H54 (cell line): ENCODE measurements at places on chromosomes 4 and X.
A peak's percentile ranks its signal among the peaks of the same experiment; 100 is the strongest.

DNA sequence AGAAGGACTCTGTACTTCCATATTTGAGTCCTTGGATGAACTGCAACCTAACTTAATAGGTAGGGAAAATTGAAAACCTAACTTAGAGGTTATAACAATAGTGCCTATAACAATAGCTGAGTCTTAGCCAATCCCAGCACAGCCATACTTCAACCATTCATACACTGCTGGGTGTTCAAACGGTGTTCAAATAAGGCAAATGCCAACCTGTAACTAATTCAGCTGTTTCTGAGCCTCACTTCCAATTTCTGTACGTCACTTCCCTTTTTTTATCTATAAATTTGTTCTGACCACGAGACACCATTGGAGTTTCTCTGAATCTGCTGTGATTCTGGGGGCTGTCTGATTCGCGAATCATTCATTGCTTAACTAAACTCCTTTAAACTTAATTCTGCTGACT, 9.6 kb upstream of the GRSF1 start:
- DNase-seq = no peak

DNA sequence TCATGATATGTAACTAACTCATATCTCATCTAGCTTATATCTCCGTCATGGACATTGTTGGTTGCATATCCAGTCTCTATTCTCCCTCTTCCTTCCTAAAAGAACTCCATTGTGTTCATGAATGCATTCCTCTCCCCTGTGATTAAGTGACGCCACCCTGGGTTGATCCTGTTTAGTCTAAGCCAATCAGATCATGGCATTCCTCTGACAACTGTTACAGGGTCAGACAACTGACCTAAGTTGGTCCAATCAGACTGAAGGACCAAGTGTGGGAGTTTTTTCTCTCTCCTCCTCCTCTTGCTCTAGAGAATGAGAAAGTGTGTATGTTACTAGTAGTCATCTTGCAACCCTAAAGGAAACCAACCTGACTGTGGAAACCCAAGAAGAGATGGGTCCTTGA, 3.6 kb downstream of the APOO start:
- no peak for DNase-seq

- no peak for DNase-seq
Observed at GRCh38 chrX:128616933-128617332, 564.7 kb upstream of the ACTRT1 start.

DNA sequence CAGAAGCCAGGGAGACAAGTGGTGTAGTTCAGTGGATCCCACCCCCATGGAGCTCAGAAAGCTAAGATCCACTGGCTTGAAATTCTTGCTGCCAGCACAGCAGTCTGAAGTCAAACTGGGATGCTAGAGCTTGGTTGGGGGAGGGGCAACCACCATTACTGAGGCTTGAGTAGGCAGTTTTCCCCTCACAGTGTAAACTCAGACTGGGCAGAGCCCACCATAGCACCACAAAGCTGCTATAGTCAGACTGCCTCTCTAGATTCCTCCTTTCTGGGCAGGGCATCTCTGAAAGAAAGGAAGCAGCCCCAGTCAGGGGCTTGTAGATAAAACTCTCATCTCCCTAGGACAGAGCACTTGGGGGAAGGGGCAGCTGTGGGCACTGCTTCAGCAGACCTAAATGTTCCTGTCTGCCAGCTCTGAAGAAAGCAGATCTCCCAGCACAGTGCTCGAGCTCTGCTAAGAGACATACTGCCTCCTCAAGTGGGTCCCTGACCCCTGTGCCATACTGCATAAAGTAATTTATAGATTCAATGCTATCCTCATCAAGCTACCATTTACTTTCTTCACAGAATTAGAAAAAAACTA, 163.2 kb downstream of the HHIP start:
- no peak for DNase-seq

GRCh38 chr4:101953949-101954348, 163.4 kb downstream of the BANK1 start:
- no peak for DNase-seq

- no peak for DNase-seq
Observed at GRCh38 chrX:131388293-131388692, 99.2 kb upstream of the IGSF1 start.

GRCh38 chr4:15027921-15028435, 25.7 kb downstream of the CPEB2 start:
- DNase-seq = no peak

DNA sequence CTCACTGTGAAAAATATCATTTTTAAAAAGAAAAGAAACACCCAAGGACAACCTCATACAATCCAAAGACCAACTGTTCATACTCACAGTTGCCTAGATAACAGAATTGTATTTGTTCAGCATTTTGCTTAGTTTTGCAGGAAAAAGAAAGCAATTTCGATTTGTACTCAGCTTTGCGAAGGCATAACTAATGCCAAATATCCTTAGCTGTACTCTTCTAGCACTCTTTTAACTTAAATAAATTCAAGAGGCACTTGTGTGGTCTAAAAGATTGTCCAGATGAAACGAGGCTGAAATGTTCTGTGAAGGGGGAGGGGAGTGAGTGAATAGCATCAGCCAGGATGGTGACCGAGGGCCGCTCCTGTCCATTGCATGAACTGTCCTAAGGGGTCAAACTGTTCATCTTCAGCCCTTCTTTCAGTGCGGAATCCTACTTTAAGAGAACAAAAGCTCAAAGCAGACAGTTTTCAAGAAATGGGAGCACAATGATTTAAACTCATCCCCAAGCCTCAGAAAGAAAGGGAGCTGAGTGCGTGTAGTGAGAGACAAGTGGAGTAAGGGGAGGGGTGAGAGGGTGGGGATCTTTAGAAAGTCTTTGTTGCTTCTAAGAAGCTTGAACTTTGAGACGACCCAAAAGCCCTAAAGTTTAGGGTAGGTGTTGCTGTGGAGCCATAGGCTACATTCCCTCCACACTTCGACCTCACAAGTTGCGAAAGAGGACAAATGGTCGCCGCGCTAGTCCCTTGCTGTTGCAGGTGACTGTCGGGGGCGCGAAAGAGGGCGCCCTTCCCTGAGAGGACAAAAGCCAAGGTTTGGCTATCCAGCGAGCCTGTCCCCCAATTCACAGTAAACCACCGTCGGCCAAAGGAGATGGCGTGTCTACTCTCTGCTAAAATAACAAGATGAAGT, 4.0 kb upstream of the NEUROG2 start:
- DNase-seq = no peak

- DNase-seq = no peak
Observed at GRCh38 chr4:165364452-165365080, 14.2 kb upstream of the CPE start.

GRCh38 chr4:87579478-87579877, 28.9 kb upstream of the DSPP start:
- no peak for DNase-seq

GRCh38 chr4:1987721-1988326, 20.9 kb downstream of the NELFA start:
- no peak for DNase-seq

DNA sequence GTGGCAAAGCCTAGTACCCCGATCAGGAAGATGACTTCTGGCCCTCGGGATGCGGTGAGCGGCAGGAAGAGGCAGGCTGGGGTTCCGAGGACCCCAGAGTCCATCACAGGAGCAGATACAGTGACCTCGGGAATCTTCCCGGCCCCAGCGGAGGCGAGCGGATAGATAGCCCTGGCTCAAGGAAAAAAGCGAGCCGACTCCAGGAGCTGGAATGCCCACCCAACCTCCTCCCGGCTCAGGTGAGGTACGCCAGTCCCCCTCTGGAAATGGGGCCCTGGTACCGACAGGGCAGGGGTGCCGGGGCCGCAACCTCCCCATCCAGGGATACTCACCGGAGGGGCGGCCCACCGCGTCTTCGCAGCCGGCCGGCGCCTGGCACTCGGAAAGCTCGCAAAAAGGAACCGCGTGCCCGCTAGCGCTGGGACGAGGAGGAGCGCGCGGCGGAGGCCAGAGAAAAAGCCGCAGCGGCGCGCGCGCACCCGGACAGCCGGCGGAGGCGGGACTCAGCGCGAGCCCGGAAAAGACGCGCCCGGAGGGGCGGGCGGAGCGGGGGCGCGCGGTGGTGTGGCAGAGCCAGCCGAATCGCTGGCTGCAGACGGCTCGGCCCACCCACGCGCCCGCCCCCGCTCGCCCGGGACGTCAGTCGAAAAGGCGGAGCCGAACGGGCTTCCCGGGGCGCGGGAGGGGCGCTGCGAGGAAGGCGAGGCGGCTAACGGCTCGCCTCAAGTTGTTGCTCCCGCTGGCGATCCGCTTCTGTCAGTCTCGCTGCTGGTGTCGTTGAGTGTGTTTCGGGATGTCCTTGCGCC, at the start of gene ACSL4:
Gene ACSL4 (minus strand): TSS at position 451 of the 806 bp plus-strand sequence. CDS start 49,894 bp downstream, outside the sequence.
- DNase-seq = peak; percentile 56

- no peak for DNase-seq
Observed at GRCh38 chr4:47530801-47531200, 45.7 kb downstream of the ATP10D start.

DNA sequence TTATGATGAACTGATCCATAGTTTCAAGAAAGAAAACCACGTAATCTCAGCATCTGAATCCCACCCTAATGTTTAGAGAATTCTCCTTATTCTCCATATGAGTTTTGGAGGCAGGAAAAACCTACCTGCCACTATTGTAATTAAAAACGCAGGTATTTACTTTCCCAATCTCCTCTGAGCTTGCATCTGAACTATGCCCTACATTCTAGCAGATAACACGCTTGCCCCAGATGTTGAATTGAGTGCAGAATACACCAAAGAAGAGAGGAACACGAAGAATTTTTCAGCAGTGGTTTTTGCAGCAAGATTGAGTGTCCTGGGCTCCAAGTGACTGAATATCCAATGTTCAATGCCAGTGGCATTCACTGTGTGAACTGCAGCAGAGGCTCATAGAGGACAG, 182.4 kb downstream of the COX18 start:
- no peak for DNase-seq

DNA sequence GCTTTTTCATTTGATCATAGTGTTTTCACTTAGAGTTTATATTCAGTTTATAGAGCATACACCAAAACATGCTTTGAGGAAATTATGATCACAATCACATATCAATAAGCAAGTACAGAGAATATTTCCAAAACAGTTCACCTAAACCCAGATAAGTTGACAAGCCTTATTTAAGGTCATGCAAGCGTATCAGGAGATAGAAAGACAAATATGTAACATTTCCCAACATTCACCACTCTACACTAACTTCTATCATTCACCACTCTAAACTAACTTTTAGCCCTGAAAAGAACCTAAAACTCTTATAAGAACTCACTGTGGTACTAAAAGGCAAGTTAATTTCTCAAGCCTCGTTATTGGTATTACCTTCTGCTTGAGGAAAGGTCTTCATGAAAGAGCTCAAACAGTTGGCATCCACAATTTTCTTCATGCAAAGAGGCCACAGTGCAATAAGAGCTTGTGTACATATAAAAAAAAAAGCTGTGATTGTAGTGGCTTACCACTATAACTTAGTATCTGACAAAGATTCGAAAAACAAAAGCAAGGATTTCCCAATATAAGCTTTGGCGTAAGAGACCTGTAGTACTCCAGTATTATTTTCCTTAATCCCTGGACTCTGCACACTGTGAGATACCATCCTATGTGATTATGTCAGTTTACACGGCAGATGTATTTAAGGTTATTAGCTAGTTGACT, 903.3 kb downstream of the STIM2 start:
- no peak for DNase-seq

GRCh38 chrX:13721819-13722519, 12.5 kb downstream of the TRAPPC2 start:
- DNase-seq = no peak

DNA sequence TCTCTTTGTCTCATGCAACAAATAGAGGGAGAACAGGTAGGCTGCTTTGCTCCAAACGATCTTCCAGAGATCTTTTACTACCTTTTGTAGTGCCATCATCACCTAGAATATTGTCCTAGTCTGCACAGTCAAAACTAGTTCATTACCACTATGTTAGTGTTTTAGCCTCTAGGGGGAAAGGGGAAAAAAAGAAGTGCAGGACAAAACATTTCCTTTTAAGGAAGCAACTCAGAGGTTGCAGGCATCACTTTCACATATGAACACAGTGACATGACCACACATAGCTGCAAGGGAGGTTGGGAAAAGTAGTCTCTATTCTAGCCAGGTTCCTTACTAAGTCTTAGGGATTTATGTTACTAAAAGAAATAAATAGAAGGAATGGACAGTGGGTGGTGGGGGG, 39.3 kb upstream of the RAP2C start:
- no peak for DNase-seq

DNA sequence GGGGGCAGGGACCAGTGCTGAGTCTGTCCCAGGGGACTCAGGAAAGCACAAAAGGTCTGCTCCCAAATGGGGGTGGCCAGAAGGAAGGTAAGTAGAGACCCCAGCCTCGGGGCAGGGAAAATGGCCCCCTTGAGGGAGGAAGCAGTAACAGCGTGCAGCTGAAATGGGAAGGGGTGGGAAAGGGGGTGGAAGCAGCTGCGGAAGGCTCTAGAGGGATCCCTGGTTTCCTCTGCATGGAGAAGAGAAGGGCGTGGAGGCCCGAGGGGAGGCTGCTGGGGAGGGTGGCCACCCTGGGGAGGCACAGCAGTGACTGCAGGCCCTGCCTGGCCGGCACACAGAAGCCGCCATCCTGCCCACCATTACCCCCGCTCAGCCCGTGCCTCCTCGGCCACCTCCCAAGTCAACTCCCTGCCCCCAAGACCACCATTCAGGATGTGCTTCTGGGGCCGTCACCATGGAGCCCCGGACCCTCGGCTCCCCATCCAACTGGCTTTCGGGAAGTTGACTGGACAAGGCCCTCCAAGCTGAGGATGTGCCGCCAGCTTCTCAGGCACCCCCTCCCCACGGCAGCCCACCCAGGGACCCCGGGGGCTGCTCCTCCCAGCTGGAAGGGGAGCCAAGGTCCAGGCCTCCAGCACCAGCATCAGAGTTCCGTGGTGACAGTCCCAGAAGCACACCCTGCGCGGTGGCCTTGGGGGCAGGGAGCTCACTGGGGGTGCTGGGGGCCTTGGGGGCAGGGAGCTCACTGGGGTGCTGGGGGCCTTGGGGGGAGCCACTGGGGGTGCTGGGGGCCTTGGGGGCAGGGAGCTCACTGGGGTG, 23.6 kb downstream of the CFAP99 start:
- DNase-seq = no peak
